ENCODE measurements at places on chromosomes 7 and 10.

DNA sequence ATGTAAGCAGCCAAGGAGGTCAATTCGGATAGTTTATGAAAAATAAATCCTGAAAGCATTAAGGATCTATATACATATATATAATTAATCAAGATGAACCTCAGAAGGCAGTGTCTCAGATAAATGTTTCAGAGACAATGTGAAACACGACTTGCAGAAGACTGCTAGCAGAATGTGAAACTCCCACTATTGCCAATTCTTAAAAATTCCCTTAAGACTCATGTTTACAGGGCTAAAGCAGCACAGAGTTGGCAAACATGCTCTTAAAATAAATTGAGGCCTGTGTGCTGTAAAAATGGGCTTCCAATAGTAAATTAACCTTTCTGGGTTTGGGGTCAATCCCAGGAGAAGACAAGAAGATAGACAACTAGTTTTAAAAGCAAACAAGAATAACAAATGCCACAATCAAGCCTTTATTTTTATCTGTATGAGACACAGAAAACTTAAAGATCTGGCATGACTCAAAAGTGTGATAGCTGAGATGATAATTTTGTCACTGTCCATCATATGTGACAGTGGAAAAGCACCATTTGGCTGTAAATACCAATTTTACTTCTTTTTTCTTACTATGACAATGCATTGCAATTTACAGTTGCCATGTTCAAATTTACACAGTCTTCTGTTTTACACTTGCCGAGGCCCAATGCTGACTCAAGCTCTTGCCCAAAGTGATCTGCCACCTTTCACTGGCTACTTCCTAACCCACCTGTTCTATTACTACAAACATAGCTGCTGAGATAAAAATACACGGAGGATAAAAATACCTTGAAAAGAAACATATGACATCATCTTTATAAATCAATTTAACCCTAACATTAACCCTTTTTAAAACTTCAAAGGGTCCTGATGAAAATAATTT lies 78.6 kb downstream of the CHCHD3 start:
- DNase-seq: peak; percentile 33

- no peak for DNase-seq
These were observed 205.2 kb downstream of the FAM107B start for GRCh38 chr10:14569274-14570060.

GRCh38 chr10:119211625-119212441 lies 4.5 kb downstream of the GRK5 start:
- DNase-seq: no peak

DNA sequence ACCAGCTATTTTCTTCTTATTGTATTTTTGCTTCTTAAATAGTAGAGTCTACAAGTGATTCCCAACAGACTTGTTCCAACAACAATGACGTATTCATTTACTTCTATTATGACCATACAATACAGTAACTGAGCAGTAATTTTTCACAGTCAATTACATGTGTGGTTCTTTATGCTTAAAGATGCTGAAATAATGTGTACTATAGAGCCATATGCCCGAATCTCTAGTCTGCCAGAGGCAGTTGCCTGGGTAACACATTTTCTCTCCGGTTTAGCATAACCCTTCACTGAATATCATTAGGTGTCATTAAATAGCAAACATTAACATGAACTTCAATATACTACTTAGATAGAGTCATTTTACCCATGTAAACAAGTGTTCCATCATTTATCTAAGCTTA lies 75.0 kb downstream of the SLC25A13 start:
- DNase-seq: no peak

- DNase-seq: peak; percentile 51
These were observed 51.4 kb downstream of the C10orf67 start for GRCh38 chr10:23293145-23293724.

- no peak for DNase-seq
These were observed 54.7 kb upstream of the MRLN start for GRCh38 chr10:59807629-59808620.

GRCh38 chr10:104309980-104310978 lies 28.0 kb downstream of the ITPRIP start:
- peak; percentile 36 for DNase-seq

DNA sequence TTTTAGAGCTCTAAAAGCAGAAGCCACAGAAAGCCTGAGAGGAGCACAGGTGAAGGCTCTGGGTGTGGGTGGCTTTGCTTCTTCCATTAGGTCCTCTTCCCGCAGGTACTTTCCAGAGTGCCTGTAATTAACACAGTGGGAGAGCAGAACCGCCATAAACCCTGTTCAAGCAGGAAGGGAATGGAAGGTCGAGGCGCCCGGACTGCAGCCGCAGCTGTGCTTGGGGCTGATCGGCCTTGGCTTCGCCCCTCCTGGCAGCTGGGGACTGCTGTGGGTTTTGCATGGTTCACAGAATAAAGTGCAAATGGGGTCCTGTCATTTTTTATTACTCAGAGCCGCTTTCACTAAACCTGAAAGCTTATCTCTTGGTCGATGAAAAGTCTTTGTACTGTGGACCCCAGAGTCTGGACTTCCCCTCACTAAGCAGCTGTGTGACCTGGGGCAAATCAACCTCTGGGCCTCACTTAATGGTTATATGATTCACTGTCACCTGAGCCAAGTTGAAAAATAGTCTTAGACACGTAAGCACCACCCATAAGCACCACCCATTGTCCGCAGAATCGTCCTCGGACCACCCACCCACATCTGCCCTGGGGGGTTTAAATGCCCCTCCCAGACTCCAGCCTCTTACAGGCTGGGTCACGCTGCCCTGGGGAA lies 100.9 kb downstream of the XRCC2 start:
- no peak for DNase-seq

- DNase-seq: no peak
These were observed 117.7 kb upstream of the PODXL start for GRCh38 chr7:131674131-131674530.

- no peak for DNase-seq
These were observed 1.4 kb downstream of the TNKS2 start for GRCh38 chr10:91799612-91799975.

DNA sequence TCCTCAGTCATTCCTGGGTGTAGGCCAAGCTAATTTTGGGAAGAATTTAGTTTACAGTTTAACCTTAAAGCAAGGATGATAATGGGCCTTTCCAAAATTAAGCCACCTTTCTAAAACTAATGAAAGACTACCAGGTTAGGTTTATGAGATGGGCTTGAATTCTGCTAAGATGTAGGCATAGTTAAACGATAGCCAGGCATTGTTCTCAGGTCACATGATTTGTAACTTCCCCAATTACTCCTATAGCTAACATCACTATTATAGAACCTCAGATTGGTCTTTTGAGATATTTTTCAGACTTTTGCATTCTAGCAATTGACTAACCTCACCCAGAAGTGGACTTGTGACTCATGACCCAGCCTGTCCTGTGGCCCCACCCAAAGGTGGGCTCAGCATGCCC lies 7.0 kb upstream of the NUB1 start:
- DNase-seq: no peak

GRCh38 chr10:78336402-78336791 lies 302.7 kb downstream of the RPS24 start:
- no peak for DNase-seq

DNA sequence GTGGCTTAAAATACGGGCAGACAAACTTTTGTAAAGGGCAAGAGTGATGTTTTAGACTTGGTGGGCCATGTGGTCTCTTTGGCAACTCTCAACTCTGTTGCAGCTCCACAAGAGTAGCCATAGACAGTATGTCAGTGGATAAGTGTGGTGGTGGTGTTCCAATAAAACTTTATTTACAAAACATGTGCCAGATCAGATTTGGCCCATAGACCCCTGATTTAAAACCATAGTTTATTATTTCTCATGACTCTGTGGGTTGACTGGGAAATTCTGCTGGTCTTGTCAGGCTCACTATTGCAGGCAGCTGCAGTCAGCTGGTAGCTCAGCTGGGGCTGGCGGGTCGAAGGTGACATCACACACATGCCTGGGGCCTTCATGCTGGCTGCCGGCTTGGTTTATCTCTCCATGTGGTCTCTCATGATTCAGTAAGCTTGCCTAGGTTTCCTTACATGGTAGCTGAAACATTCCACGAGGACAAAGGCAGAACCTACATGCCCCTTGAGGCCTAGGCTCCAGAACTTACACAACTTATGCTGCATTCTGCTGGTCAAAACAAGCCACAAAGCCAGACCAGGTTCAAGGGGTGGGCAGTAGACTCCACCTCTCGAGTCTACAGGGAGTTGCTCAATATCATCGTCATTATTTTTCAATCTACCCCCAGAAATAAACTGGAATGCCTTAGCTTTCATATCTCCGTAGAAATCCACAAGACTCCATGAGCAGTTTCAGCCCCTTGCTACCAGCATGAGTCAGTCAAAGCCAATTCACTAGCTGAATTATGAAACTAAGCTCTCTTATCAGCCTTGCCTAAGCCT lies 245.7 kb downstream of the WDR11 start:
- DNase-seq: no peak

DNA sequence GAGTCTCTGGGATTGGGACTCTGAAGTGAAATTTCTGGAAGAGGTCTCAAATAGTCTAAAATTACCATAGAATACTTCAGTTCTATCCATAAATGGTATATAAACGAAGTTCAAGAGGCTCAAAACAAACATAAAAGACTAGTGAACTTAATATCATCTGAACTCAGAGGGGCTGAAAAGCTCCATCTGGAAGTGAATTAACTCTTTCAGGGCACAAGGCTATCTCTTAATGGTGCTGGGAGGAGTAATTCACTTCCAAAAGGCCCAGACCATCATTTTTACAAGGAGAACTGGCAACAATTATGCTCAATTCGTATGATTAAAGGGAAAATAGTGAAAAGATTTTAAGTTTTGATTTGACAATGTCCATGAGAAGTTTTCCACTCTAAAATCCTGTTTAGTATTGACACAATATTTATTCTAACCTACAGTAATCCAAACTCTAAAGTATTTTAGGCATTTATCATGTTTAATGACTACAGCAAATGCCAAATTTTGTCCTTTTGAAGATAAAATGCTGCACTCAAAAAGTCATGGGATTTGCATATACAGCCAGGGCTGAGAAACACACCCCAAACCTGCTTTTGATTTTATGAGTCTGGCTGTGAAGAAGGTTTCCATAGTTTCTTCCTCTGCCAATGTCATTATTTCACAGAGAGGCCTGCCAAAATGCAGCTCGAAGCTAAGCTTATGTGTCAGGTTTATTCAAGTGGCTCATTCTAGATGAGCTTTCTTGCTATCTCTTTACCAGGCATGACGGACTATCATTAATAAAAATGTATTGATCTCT lies 143.9 kb downstream of the HIBADH start:
- no peak for DNase-seq

DNA sequence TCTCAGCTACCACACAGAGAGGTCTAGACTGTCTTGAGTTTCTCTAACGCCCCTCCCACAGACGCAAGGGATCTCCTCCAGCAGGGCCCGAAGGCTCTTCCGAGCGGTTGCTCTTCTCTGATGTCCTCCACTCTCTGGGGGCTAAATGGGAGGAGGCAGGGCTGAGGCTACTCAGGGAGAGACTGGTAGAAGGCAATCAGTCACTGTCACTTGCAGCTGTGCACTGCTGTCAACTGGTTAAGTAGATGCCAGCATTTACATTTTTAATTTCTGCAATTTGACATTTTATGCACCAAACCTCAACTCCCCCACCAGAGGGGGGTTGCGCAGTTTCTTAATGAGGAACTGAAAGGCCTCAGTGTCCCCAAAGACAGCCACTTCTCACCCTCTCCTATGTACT lies 442.8 kb downstream of the PLXNA4 start:
- DNase-seq: no peak

- no peak for DNase-seq
These were observed 51.8 kb upstream of the FAM3C start for GRCh38 chr7:121447911-121448300.

GRCh38 chr10:21030091-21030490 lies 133.0 kb upstream of the NEBL start:
- no peak for DNase-seq

DNA sequence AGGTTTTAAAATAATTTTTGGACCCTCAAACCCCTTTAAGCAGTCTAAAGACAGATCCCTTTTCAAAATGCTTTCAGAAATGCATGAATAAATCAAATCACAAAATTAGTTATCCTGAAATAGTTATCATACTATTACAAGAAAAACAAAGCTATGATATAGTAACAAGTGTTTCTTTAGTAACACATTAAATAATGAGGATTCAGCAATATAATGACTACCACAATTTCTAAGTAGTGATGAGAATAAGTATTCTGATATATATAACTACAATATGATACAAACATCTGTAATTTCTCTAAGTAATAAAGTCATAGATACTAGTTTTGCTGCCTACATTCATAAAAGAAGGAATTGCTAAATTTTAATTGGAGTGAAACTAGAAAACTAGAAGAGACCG lies 53.0 kb upstream of the TMEM168 start:
- no peak for DNase-seq

DNA sequence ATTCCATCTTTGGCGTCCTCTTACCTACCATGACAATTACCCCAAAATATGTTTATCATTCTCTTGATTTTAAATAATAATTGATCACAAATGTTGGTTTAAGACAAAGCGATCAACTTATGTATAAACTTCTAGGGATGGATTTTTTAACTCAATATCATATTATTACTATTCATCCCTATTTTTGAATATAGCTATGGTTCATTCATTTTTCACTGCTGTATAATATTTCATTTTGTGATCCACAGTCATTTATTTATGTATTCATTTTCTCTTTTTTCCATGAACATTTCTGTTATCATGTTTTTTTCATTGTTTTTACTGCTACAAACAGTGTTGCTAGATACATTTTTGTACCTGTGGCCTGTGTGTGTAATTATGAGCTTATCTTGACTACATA lies 61.3 kb upstream of the MET start:
- no peak for DNase-seq

DNA sequence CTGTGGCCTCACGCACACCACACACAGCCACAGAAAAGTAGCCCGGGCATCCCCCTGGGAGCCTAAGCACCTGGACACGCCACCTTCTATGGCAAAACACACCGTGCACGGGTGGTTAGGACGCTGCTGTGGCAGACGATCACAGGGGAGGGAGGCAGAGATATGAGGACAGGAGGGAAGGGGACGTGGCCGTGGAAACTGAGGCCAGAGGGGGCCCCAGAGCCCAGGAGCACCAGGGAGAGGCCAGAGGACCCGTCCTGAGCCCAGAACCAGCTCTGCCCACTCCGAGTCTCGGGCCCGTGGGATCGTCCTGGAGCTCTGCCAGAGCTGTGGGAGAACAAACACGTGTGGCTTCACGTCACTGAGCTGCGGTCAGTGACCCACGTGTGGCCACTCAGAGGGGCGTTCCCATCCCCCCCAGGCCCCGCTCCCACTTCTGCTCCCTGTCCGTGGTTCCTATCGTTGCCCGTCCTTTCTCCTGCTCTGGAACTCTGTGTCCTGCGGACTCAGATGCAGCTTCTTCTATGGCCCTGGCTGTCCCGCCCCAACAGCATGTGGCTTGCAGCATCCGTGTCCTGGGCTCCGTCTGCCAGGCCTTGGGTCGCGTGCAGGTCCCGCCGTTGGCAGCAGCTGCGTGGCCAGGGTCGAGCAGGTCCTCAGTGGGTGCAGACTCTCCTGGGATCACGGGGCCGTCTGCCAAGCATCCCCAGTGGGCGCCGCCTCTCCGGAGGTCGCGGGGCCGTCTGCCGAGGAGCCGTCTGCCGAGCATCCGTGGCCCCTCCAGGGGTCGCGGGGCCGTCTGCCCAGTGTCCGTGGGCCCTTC lies 31.0 kb downstream of the GET4 start:
- DNase-seq: no peak

DNA sequence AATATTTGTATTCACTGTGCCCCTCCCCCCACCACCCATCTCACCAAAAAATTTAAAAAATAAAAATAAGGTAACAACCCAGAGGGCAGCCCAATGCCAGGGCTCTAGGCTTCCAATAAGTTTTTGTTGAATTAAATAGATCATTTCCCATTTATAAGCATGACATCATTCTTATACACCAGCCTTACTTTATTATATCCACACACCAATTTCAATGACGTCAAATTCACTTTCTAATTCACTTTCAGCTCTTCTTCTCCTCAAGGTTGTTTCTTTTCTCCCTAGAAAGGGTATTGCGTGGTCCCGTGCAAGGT lies 1.2 kb upstream of the DKK1 start:
- no peak for DNase-seq

Data from hematopoietic multipotent progenitor cell treated with erythropoietin and hydrocortisone succinate and interleukin-3 and kit ligand, for 8 days (in vitro differentiated cells).